ENCODE measurements at places on chromosomes 13 and 19. TPM values are rescaled to one million over a fixed set of nuclear protein-coding genes. Genes with fewer than 3 reads are reported as not detected.

ZNF850 gene
- 0.32 TPM for total RNA-seq

CACNG8 gene
- 0.99 TPM for total RNA-seq

OVOL3 gene
- 0.45 TPM for total RNA-seq

ICAM5 gene
- 0.55 TPM for total RNA-seq

CAB39L gene
- 2.8 TPM for total RNA-seq

TTC9B gene
- total RNA-seq: 0.61 TPM

MZT1 gene
- 9.4 TPM for total RNA-seq

WDR87 gene
- total RNA-seq: not detected

CELF5 gene
- total RNA-seq: 0.52 TPM

MAST1 gene
- 1.8 TPM for total RNA-seq

SELENOV gene
- not detected for total RNA-seq

IFNL1 gene
- total RNA-seq: 0.10 TPM

ZNF837 gene
- total RNA-seq: 1.7 TPM

PRRG2 gene
- total RNA-seq: 1.3 TPM

LILRA5 gene
- total RNA-seq: not detected

ZNF534 gene
- total RNA-seq: not detected

PPM1N gene
- total RNA-seq: 9.0 TPM

MICU2 gene
- total RNA-seq: 14.7 TPM

PEX11G gene
- total RNA-seq: 1.9 TPM

DCT gene
- not detected for total RNA-seq

TTYH1 gene
- total RNA-seq: 0.16 TPM

ZNF723 gene
- total RNA-seq: not detected

ATP4A gene
- not detected for total RNA-seq

CPT1C gene
- 14.1 TPM for total RNA-seq

CGB3 gene
- total RNA-seq: not detected

SLC1A6 gene
- not detected for total RNA-seq

PSG11 gene
- total RNA-seq: not detected

COL4A2 gene
- 154 TPM for total RNA-seq

FXYD1 gene
- 0.33 TPM for total RNA-seq

RASGRP4 gene
- 0.06 TPM for total RNA-seq

ZNF709 gene
- not detected for total RNA-seq

AZU1 gene
- 0.14 TPM for total RNA-seq

CRX gene
- total RNA-seq: not detected

ZNF93 gene
- not detected for total RNA-seq

PRR19 gene
- total RNA-seq: 4.2 TPM

APOC1 gene
- total RNA-seq: 110 TPM

SLC6A16 gene
- 1.3 TPM for total RNA-seq

MEIOSIN gene
- 0.05 TPM for total RNA-seq

IRF2BP1 gene
- 32.0 TPM for total RNA-seq

GARIN5A gene
- 2.4 TPM for total RNA-seq

CYP2A7 gene
- total RNA-seq: not detected

SCAF1 gene
- 67.6 TPM for total RNA-seq

ELSPBP1 gene
- not detected for total RNA-seq

PSPN gene
- total RNA-seq: 1.0 TPM
